ENCODE measurements at places on chromosomes 3 and 15. TPM values are rescaled to one million over a fixed set of nuclear protein-coding genes. Genes with fewer than 3 reads are reported as not detected.

The PRTG gene
- polyA plus RNA-seq: 7.0 TPM

The CNTN6 gene
- 2.6 TPM for polyA plus RNA-seq

The NBEAL2 gene
- polyA plus RNA-seq: 50.5 TPM

DNA sequence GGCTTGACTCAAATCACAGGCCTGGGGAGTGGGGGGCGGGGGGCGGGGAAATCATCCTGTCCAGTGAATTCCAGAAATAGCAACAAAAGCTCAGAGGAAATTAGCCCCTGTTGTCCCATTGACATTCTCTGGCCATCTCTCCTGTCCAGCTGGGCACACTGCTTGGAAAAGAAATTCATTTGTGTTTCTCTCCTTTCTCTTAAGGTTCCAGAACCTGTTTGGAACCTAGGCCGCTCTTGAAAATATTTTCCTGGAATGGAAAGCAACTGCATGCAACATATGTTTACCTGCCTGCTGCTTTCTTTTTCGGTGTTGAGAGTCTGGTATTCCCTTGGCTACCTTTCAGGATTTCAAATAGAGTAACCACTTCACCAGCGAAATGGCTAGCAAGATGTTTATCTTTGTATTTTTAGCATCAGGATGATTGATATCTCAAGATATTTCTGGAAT, 169.0 kb downstream of the GHSR start:
- DNase-seq: no peak

The C2CD4A gene
- not detected for polyA plus RNA-seq

DNA sequence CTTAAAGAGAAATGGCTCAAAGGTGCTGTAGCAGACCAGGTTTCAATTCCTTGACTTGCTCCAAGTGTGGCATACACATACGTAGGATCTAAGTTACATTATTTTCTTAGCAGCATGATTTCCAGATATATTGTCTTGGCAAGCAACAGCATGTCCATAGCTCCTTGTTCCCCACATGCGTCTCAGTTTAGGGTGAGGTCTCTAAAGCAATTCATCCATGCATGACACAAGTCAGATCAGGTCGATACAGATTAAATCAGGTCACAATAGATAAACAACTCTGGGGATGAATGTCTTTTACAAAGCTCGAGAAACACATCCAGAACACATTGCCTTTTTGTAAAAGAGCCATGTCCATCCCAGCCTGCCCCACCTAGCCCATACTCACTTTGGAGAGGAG, 108.9 kb upstream of the ABHD17C start:
- no peak for DNase-seq

The PP2D1 gene
- polyA plus RNA-seq: 0.41 TPM

The ARIH1 gene
- polyA plus RNA-seq: 214 TPM

The RBPMS2 gene
- 10.0 TPM for polyA plus RNA-seq

The PIF1 gene
- 7.2 TPM for polyA plus RNA-seq

The IFRD2 gene
- polyA plus RNA-seq: 53.5 TPM

The CADM2 gene
- 0.69 TPM for polyA plus RNA-seq

- DNase-seq: no peak
These were observed 62.7 kb downstream of the SSUH2 start for GRCh38 chr3:8581806-8582445.

The GOLGA8G gene
- polyA plus RNA-seq: 0.31 TPM

The C3orf20 gene
- 0.10 TPM for polyA plus RNA-seq

The ISL2 gene
- polyA plus RNA-seq: not detected

The EPHA3 gene
- polyA plus RNA-seq: 5.2 TPM

DNA sequence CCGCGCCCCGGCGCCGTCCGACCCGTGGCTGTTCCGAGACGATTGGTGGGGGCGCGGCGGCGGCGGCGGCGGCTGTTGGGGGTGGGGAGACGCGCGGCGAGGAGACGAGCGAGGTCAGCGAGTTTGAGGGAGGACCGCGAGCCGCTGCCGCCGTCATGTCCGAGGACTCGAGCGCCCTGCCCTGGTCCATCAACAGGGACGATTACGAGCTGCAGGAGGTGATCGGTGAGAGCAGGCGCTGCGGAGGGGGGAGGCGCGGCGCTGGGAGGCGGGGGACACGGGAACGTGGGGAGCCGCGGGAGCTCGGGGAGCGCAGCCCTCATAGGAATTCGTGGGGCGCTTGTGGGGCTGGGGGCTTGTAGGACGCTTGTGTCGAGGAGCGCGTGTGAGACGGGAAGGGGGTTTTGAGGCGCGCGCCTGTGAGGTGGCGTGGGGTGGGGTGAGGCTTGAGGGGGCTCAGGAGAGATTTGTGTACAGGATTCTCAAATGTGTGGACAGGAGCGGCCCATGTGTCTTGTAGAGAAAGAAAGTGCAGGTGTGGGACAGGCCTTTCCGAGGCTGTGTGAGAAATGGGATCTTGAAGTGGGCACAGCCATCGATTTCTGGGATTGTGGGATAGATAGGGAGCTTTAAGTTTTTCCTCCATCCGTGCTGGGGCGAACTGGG, 518 bp downstream of the OXSR1 start:
- DNase-seq: no peak

DNA sequence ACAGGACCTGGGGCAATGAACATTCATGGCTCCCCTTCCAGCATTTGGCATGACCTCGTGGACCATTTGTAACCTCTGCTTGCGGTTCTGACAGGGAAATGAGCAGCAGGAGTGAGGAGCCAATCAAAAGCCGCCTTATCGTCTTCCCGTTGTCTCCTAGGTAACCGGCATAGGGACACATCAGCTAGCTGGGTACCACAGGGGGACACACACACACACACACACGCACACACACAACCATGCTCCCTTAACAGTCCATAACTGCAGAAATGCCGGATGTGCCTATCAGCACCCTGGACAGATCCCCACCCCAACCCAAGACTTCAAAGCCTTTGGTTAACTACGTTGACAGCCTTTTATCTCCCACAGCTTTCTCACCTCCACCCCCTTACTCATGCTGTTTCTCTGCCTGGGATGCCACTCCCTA, 53.4 kb upstream of the CCDC174 start:
- DNase-seq: no peak

DNA sequence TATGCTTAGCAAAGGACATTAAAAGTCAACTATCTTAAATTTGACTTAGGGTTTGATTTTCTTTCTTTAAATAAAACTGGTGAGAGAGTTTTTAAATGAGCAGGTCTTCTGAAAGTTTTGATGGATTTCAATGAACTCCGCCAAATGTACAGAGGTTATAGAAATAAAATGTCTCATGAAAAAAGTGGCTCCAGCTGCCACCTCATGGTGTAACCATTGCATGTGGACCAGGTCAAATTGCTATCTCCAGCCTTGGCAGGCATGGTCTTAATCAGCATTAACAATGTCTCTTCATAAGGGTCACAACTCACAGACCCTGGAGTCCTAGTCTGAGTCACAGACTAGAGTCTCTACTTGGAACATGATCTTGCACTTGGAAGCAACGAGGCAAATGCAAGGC, 182.3 kb downstream of the ADAMTS17 start:
- no peak for DNase-seq

DNA sequence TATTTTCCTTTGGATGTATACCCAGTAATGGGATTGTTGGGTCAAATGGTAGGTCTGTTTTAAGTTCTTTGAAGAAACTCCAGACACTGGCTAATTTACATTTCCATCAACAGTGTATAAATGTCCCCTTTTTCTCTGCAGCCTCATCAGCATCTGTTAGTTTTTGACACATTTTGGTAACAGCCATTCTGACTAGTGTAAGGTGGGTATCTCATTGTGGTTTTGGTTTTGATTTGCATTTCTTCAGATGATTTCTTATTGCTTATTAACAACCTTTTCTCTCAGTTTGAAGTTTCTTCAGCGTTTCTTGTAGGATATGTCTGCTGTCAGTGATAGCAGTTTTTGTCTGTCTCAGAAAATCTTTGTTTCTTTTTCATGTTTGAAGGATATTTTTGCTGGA, 15.4 kb downstream of the GALK2 start:
- no peak for DNase-seq

The RAD51 gene
- 12.9 TPM for polyA plus RNA-seq

The GNAT1 gene
- polyA plus RNA-seq: not detected
